ENCODE measurements at places on chromosomes 6 and 20.
A peak's percentile ranks its signal among the peaks of the same experiment; 100 is the strongest.

DNA sequence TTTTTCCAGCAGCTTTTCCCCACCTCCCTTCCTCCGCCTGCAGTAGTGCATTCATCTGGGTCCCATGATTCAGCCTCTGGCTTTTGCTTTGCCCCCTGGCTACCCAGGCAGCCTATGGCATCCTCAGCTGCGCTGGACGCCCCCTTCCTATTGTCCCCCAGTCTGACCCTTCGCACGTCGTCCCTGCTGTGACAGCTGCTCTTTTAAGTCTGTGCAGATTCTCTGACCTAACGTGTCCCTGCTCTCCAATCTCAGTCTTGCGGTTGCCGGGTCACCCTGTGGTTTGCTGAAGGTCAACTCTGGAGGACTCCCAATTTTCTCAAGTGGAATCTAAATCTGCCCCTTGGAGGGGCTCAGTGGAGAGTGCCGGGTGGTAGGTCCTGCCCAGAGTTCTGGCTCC lies 294.3 kb downstream of the CDC5L start:
- no peak for DNase-seq

DNA sequence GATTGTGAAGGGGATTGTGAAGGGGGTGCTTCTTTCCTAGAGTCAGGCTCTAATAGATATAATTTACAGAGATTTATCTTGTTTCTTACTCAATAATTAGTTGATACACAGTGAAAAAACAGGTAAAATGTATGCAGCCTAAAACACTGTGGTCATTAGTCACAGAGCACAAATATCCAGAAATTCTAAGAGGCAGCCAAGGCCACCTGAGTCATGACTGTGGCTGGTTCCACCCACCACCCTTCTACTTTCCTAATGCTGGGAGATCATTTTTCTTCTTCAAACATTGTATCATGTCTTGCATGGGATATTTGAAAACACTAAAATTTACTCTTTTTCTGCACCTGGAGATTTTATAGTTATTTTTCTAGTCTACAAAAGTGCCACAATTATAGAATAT lies 181.6 kb downstream of the OTOR start:
- DNase-seq: no peak

DNA sequence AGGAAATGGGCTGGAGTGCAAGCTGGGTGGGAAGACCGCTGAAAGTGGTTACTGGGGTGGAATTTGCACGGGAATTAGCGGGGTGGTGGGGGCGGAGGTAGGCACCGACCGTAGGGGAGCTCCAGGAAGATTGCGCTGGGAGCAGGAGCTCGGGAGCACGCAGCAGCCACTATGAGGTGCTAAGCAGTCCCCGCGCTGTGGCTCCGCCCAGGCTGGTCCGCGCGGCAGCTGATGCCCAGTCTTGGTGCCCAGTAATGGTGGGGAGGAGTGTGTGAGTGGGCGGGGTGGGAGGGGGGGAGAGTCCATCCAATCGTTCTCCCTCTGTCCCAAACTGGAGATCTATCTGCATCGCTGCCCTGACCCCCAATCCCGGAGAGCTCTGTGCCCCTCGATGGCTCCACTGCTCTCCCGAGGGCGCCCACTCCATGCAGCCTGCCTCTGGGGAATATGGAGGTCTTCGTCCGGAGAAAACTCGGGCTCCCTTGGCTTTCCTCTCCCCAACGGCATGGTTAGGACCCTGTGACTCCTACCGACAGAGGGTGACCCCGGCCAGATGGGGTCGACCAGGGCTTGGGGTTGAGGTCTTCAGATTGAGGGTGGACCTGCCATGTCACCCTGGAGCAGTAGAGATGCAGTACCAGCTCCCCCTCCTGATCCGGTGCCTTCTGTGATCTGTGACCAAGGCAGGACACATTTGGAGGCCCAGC lies 5.3 kb downstream of the TP53TG5 start:
- DNase-seq: no peak

GRCh38 chr6:83221889-83222479 lies 28.8 kb downstream of the RWDD2A start:
- no peak for DNase-seq

DNA sequence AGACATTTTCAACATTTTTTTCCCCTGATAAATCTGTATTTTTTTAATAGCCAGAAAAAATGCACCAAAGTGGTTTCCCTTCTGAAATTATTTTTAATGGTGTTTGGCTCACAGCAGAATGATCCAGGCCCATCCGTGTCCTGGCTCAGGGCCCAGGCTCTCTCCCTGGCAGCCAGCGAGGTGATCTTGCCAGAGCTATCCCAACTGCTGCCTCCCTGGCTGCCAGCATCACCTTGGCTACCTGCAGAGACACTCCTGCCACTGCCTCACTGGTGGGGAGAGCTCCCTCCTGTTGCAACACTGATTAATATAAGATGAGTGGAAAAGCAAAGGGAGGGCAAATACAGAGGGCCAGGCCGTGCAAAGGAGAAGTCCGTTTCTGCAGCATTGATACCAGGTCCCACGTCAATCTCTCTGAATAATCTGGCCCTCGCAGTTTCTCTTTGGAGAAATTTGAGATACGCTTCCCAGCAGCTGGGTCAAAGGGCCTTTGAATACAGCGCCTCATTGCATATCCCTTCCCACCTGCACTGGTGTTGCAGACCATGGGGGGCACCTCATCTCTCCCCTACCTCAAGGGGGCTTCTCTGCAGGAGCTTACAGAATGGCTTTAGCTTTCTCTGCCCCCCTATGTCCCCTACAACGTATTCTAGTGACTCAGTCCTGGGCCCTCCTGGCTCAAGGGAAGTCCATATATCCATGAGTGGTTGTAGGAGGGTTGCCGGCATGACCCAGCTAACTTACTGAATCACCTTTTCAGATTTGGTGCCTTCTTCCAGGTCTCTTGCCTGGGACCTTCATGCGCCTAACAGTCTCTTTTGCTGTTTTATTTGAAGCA lies 12.8 kb upstream of the DSTN start:
- no peak for DNase-seq

GRCh38 chr6:36094238-36094637 lies 36.1 kb upstream of the MAPK13 start:
- DNase-seq: no peak

DNA sequence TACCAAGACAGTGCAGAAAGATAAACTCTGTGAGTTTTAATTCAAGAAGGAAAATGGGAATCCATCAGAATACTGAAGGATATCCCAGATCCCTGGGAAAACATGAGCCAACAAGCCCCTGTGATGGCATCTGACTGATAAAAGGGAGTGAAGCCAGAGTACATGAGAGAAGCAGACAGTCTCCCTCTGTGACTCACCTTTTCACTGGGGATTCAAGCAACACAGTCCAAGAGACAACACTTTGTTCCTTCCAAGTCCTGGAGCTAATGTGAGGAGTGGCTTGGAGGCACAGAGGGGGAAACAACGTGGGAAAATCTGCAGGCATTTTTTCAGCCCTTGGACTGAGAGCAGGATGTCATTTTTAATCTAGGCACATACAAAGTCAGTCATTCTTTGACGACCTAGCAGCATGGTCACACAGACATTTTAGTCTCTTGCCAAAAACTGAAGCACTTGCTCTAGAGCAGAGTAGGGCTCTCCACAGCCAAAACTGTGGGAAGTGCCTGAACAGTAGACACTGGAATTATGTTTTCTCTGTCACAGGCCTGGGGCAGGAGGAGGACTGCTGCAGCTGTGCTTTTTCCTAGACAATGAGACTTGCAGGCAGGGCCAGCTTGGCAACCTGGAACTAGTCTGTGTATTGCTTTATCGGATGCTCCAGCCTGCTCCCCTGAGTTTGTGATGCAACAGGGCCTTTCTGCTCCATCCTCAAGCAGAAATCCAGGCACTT lies 465.0 kb upstream of the GJE1 start:
- no peak for DNase-seq

- DNase-seq: no peak
Measured at GRCh38 chr6:154113392-154113791, 74.4 kb downstream of the OPRM1 start.

- no peak for DNase-seq
Measured at GRCh38 chr20:11380283-11380682, 537.4 kb upstream of the BTBD3 start.

DNA sequence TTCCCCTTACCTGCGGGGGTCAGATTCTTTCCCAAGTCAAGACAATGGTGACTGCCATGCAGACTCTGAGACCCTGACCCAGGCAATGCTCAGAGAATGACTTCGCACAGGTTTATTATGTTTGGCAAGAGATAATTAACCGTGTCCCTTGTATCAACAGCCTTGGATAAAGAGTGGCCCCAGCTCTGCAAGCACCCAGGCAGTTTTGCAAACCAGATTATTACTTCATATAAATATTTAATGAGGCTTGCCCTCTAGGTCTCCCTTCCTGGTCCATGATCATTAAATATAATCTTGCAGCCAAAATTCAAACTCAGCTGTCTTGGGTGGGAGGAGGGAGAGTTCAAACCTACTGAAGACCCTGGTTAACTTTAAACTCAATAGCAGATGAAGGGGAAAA lies 156.5 kb downstream of the ANKRD60 start:
- no peak for DNase-seq

GRCh38 chr20:49846206-49846807 lies 33.7 kb downstream of the SLC9A8 start:
- DNase-seq: no peak

GRCh38 chr20:33835615-33836172 lies 24.5 kb downstream of the CHMP4B start:
- DNase-seq: no peak

- DNase-seq: no peak
Measured at GRCh38 chr6:148888856-148889255, 142.0 kb downstream of the UST start.

DNA sequence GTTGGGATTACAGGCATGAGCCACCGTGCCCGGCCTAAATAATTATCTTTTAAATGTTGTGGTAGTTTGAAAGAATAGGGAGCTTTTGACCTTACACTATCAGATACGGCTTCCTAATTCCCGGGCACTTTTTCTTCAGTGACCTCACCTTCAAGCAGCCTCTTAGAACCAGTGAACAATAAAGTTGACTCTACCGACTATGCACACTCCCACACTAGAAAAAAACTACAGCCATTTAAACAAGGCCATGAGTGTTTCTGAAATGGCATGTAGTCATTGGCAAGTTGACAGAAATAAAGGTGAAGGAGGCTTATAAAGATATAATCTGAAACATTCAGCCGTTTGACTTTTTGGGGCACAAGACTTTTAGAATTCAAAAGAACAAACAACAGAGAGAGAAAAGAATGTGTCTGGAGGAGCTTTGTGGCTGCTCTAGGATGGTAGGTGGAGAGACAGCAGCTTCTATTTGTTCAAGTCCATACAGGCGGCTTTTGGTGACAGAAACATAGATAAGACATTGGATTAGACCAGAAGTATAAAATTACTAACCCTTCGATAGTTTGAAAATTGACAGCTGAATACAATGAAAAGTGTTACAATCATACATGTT lies 75.2 kb downstream of the GJA1 start:
- DNase-seq: no peak

DNA sequence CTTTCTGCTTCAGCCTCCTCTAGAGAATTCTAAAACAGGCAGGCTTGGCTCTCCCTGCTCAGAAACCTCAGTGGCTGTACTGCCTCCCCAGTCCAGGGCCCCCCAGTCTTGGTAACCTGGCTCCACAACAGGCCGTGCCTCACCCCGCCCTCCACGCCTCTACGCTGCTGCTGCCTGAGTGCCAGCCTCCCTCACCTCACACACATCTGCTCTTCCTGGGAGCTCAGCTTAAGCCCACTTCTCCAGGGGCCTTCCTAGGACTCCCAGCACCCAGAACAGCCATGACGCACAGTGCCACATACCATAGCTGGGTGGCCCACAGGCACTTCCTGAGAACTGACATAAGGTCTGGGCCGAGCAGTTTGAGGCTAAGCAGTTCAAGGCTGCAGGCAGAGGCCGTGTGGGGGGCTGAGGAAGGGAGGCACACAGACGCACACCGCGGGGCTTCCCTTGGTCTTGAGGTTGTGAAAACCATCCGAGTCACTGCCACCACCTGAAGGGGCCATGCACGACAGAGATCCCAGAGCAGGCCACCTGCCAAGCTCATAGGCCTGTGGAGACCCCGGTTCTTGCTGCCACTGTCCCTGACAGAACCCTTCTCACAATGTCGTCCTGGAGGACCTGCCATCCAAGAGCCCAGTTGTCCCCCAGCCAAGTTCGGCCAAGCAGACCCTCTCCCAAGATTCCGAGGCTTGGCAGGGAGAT lies 42.6 kb downstream of the DSTN start:
- peak; percentile 88 for DNase-seq

- no peak for DNase-seq
Measured at GRCh38 chr6:132715204-132715603, 1.3 kb upstream of the VNN1 start.

- DNase-seq: no peak
Measured at GRCh38 chr6:34043359-34043758, 102.5 kb downstream of the GRM4 start.

GRCh38 chr6:117601811-117602150 lies 530 bp downstream of the GOPC start:
- DNase-seq: no peak

DNA sequence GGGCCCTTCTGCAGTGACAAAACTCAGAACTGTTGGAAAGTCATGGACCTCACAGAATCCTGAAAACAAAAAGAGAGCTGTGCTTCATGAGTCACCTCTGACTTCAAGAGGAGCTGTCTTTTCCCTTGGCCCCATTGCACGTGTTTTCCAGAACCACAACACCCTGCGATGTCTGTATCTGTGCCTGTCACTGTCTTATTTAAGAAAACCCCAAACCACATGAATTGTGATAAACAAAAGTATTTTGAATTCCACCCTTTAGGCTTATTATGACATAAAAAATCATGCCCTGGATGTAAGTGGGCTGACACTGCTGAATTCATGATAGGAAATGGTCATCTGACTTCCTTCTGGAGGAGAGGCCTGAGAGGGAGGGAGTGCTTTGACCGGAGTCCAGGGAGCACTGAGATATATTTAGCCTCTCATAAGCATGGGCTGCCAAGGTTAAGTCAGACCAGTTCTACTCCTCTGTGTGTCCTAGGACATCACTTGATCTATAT lies 96.4 kb upstream of the DUSP22 start:
- DNase-seq: no peak

- DNase-seq: no peak
Measured at GRCh38 chr6:136553166-136553787, 3.1 kb upstream of the MAP7 start.

- DNase-seq: peak; percentile 73
Measured at GRCh38 chr20:50635676-50636600, 55.4 kb downstream of the RIPOR3 start.

DNA sequence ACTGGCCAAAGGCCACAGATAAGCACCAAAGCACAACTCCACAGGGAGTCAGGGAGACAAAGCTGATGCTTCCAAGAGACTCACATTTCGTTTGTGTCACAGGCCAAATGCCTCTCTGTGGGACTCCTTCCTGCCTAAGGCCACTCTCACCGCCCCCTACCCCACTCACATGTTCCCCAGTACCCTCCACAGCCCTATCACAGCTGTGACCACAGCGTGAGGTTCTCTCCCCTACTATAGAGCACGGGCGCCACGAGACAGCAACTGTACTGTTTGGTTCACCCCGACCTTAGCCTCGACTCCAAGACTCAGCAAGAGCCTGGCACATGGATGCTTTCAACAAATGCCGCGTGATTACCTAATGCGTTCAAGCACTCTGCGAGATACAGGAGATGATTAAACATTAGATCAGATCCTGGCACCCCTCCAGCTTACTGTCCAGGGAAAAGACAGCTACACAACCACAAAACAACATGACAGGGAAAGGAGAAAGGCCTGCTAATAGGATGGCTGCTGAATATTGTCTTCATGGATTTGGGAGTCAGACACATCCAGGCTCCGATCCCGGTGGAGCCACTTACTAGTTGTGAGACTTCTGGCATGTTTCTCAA lies 105.5 kb downstream of the AGPAT4 start:
- no peak for DNase-seq

GRCh38 chr6:71965404-71965803 lies 79.1 kb downstream of the RIMS1 start:
- DNase-seq: no peak
